ENCODE measurements at places on chromosomes 3 and 15.
A peak's percentile ranks its signal among the peaks of the same experiment; 100 is the strongest.

- DNase-seq = no peak
Measured at GRCh38 chr3:136270179-136270578, 20.0 kb downstream of the PCCB start.

DNA sequence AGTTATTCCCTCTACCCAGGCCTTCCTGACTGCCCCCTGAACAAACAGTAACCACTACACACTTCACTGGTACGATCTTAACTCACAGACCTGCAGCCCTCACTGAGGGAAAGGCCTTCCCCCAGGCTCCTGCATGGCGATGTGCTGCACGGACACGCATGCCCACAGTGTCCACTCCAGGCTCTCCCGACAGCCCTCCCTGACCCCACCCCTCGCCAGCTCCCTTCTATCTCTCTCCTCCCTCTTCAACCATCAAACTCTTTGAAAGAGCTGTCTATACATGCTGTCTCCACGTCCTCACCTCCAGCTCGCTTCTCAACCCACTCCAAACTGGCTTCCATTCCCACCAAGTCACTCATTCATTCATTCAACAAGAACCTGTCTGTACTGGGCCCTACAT lies 3.9 kb downstream of the SCN5A start:
- no peak for DNase-seq

- DNase-seq = no peak
Measured at GRCh38 chr15:32718227-32718820, 520 bp downstream of the GREM1 start.

DNA sequence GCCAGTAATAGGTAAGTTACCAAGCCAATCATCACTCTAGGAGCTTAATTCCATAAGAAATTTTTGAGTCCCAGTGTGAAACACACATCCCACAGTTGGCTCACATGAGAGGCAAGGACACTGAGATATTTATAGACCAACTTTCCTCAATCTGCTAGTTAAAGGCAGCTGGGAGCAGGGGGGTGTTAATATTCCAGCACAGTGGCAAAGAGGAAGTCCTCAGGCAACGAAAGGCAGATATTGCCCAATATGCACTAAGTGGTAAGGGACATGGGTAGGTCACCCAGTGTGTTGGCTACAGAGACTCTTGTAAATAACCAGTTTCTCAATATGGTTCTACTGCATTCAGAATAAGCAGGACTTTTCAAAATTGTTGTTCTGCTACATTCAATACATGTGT lies 61.0 kb downstream of the TOP2B start:
- no peak for DNase-seq

DNA sequence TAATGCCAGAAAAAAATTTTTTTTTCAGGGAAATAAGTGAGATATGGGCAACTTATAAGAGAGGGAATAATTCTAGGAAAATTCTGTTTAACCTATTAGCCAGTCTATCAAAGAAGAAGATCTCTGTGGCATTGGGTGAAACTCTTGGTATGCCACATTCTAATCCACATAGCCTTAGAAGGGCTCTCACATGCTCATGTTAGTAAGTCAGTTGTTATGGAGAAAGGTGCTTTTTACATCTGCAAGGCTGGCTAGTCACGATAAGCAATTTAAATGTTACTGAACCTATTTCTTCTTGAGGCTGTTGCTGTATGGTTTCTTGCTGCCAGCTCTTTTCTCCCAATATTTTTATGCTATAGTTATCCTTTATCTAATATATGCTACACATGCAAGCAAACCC lies 89.9 kb upstream of the MAGI1 start:
- DNase-seq = no peak

GRCh38 chr15:33959844-33960548 lies 8.3 kb upstream of the CHRM5 start:
- no peak for DNase-seq

DNA sequence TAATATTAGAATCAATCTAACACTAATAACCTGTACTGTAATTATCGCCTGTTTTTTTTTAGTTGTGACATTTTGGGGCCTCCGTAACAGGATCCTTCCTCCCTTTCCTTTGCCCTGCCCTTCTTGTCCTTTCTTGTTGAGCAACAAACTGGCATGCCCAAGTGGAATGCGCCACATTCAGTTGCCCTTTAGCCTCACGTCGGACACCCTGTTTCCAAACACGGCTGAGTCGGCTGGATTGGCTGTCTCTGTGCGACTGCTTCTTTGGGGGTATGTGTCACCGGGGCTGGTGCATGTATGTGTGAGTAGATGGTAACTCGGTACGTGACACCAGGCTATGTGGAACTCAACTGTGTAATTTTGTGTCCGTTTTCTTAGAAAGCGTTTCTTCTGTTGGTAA lies 24.1 kb downstream of the TRAK1 start:
- no peak for DNase-seq

DNA sequence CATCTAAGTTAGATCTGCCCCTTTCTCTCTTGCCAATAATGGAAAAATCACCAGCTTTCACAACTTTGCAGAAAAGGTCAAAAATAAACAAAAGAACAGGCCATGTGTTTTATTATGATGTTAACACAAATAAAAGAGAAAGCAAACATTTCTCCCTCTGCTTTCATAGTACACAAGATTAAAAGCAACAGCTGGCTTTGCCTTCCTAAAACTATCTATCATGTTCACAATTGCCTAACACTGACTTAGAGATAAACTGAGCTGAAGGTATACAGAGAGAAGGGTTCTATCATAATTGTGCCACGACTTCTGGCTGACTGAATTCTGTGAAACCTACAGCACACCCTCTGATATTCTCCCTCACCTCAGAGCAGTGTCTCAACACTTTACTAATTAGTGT lies 29.4 kb downstream of the AADAC start:
- no peak for DNase-seq

GRCh38 chr3:146581080-146581601 lies 24.0 kb downstream of the PLSCR5 start:
- no peak for DNase-seq

DNA sequence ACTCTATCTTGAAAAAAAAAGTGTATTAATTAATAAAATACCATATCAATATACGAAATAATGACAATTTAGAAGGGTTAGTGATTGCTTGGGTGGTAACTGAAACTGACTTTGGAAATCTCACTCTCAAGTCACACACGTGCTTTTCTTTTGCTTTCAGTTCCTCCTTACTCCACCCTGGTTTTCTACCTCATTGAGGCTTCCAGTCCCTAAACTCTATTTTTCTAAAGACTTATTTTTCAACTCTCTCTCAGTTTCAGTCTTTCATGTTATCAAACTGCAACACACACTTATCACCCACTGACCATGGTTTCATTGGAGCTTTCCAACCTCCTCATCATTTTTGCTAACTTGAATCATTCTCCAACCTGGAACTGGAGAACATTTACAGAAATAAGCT lies 23.5 kb downstream of the IL12A start:
- DNase-seq = no peak

- DNase-seq = no peak
Measured at GRCh38 chr3:101027286-101027685, 34.1 kb upstream of the ABI3BP start.

GRCh38 chr3:43855674-43856299 lies 165.0 kb downstream of the ABHD5 start:
- DNase-seq = no peak

- DNase-seq = no peak
Measured at GRCh38 chr15:29233566-29233965, 36.1 kb downstream of the NSMCE3 start.

DNA sequence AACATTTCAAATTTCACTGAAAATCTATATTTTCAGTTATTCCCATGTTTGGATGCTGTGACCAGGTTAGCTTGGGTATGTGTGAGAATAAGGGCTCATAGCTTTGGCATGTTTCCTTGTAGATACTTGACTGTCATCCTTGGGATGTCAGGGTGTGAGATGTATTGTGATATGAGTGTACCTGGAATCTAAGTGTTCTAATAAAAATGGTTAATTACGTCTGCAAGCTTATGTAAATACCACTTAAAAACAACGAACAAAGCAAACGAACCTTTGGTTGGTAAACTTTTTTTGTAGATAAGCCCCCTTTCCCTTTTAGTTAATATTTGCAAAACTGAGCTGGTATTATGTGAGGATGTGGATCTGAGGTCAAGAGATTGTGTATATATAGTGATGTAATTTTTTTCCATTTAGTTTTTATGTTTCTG lies 63.5 kb downstream of the FNDC3B start:
- no peak for DNase-seq

DNA sequence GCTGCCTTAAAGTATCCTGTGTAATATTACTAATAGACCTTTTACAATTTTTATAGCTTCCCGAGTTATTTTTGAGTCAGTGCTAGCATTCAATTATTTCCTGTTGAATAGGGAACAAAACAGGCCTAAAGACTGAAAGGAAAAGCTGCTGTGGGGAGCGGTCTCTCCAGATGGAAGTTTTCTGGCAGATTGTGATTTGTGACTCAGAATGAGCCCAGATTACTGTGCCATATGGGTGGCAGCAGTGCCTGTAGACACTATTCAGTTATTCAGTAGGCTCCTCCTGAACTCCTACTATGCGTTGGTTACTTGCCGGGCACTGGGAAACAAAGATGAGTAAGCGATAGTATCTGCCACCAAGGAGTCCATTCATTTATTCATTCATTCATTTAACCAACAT lies 211.8 kb downstream of the CHST2 start:
- DNase-seq = no peak

- DNase-seq = no peak
Measured at GRCh38 chr15:34331809-34332208, 5.8 kb downstream of the SLC12A6 start.

DNA sequence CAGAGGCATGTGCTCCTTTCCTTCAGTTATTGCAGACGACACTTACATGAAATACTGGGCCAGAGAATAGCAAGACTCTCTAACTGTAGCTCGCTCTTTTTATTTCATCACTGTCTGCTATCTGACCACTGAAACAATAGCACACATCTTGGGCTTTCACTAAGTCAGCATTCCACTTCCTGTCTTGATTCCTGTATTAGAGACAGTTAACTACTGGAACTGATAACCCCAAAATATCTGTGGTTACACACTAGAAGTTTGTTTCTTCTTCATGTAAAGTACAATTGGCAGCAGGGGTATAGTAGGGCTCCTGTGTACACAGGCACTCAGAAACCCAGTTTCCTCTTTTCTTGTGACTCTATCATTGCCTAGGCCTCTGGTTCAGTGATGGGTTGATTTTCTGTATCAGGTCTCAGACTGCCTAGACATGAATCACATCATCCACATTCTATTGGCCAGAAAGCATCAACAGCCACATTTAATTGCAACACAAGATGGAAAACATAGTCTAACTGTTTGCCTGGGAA lies 230.2 kb upstream of the CD96 start:
- no peak for DNase-seq

GRCh38 chr3:39317571-39318169 lies 11.8 kb upstream of the CCR8 start:
- DNase-seq = no peak

DNA sequence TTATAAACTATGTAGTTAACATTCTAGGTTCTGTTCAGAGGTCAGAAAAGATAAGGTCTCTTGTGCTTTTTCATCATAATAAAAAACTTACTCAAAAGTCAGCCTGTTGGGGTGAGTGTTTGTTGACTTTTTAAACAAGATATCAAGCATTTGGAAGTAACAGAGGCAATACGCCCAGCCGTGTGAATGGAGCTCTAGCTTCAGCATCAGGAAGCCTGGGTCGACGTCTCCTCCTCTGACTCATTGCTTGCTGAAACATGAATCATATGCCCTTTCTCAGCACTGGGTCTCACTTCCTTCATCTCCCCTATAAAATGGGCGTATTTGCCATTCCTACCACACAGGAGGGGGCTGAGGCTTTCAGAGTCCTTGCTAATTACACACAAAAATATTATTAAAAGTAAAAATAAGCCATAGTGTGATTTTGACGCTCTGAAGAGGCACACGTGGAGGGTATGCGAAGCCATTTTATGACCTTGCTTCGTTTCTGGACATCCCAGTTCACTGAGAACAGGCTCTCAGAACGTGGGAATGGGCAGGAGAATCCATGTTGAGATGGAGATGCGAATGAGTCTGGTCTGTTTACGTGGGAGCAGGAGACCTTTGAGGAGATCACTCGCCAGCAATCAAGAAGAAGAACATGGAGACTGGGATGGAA lies 220.8 kb upstream of the TPRG1 start:
- DNase-seq = peak; percentile 14

- DNase-seq = no peak
Measured at GRCh38 chr3:94686208-94686607, 623.3 kb downstream of the NSUN3 start.

GRCh38 chr15:51736751-51737521 lies 519 bp downstream of the LYSMD2 start:
- DNase-seq = peak; percentile 75

- DNase-seq = no peak
Measured at GRCh38 chr3:160199108-160199507, 26.1 kb upstream of the C3orf80 start.

DNA sequence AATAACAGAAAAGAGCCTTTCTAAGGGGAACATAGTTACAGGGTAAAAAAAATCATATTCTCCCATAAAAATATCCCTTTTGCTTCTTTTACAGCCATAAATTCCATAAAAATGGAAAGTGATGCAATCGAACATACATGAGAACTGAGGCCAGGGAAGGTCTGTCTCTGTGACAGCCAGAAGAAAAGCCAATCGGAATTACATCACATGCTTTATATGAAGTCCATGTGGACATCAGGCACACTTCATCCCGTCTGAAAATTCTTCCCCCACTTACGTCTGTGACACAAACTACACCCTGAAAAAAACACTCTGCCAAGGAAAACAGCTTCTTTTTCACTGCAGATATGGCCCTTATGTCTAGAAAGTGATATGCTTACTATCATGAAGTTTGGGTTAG lies 323.5 kb downstream of the ERC2 start:
- no peak for DNase-seq

DNA sequence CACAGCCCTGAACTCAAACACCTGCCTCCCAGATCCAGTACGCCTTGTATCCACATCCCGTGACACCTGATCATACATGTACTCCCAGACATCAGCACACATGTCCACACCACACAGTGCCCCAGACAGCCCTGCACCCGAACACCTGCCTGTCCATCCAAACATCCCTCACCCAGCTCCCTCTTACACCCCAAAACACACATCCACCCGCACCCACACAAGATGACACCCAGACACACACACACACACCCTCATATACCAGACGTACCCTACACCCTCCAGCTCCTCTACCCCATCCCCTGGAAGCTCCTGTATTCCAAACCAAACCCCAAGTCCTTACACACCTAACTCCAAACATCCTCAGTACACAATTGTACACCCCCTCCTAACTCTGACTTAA lies 735 bp downstream of the CAMK1 start:
- DNase-seq = no peak
